Prostate gland (tissue), 2 donors: ENCODE measurements at places on chromosomes 1 and 21. TPM values are rescaled to one million over a fixed set of nuclear protein-coding genes. Genes with fewer than 3 reads are reported as not detected.

Gene ADAMTS1
- total RNA-seq = 110 TPM

Gene CGN
- 37.5 TPM for total RNA-seq

Gene RNU1-1
- under 0.01 TPM for total RNA-seq

Gene PALMD
- 18.2 TPM for total RNA-seq

Gene MCOLN2
- total RNA-seq = 6.8 TPM

Gene OR2M3
- 0.06 TPM for total RNA-seq

Gene ZNF281
- 7.5 TPM for total RNA-seq
